ENCODE measurements at places on chromosomes 1 and 21.

DNA sequence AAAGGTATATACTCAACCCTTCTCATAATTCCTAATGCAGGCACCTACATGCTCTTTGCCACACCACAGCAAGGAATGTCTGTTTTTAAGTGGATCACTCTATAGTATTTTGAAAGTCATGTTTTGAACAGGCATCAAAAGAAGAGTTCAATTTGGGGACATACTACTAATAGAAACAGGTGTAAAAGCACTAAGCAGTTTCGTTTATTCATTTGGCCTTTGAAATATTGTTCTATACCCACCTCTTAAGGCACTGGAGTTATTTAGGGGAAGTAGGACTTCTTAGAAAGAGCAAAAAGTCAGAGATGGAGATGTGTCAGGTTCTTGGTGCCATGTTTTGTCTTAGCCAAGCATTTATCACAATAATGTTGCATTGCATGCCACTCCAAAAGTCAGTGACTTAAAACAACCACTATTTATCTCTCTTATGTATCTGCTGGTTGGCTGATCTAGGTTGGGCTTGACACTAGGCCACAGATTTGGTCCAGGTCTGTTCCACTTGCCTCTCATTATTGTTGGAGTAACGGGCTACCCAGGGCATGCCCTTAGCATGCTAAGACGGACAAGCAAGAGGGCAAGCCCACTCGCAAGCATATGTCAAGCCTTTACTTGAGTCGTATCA is 107.5 kb downstream of the RGL1 start:
- DNase-seq: no peak

GRCh38 chr1:154992721-154993571 is 440 bp upstream of the LENEP start:
- no peak for DNase-seq

DNA sequence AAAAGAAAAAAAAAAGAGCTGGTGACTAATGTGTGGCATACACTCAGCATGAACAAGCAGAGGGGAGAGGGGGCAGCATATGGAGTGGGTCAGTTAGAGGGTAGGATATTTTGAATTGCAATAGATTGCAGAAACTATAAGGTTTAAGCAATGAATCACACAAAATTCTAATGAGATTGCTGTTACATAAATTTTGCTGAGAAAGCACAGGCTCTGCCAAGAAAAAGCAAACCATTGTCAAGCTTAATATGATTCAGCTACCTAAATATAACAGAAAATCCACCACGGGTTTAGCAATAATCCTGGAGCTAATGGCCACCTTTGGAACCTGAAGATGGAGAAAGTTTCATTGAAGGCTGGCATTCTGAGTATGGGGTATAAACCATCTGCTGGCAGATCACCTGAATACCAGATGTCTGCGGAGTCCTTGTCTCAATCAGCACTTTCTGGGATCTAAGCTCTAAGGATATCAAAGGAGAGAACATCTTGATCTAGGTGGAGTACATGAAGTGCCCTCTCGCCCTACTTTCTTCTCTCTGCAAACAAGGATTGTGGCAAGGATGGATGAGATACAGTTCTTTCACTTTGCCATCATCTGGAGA is 30.3 kb upstream of the ANGPTL7 start:
- DNase-seq: no peak

- no peak for DNase-seq
Observed at GRCh38 chr1:200400556-200400955, 9.3 kb downstream of the ZNF281 start.

DNA sequence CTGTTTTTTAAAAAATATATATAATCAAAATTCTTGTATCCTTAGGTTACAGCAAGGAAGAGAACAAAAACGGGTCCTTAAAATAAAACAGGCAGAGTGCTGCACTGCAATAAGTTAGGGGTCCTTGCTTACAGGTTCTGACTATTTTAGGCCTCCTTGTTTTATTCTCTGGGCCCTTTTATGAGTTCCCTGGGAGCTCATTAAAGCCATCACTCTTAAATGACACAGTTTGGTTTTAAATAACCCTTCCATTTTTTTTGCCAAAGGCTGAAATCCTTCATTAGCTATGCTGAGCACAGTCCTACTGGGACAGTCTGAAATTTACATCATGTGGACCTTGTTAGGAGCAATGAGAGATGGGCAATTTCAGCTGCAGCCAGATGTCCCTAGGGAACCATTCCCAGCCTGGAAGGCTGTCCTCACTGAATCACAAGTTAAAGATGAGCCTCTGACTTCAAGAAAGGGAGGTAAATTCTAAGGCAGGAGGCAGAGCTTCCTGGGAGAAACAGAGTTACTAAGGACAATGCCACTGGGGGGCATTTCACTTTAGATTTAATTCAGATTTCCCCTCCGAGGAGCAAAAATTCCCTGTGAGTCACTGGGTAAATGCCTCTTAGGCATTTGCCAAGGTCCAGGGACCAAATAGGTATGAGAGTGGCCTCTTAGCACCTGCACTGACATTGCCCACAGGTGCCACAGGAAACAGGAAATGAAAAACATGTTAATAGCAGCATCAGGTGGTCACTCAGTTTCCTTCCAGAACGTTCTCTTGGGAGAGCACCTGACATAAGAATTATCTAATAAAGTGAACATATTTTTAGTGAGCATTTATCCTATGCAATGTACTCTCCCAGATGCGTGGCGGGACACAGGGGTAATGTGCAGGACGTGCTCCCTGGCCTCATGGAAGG is 3.8 kb upstream of the MUL1 start:
- no peak for DNase-seq

GRCh38 chr1:221343607-221344006 is 398.3 kb downstream of the DUSP10 start:
- no peak for DNase-seq

- no peak for DNase-seq
Observed at GRCh38 chr1:18005238-18005637, 102.4 kb upstream of the IGSF21 start.

GRCh38 chr1:81606656-81607055 is 194.1 kb upstream of the ADGRL2 start:
- DNase-seq: no peak

DNA sequence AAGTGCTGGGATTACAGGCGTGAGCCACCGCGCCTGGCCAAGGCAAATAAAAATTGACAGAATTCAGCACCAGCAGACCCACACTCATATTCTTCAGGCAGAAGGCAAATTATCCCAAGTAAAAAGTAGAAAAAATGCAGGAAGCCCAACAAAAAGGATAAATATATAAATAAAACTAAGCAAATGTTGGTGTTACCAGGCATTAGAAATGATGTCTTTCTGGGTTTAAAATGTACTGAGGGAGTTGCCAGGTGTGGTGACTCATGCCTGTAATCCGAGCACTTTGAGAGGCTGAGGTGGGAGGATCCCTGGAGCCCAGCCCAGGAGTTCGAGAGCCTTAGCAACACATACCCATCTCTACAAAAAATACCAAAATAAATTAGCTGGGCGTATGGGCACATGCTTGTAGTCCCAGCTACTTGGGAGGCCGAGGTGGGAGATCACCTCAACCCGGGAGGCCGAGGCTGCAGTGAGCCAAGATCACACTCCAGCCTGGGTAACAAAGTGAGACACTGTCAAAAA is 6.3 kb downstream of the INTS11 start:
- DNase-seq: no peak

- no peak for DNase-seq
Observed at GRCh38 chr1:27598902-27599528, 4.9 kb downstream of the AHDC1 start.

DNA sequence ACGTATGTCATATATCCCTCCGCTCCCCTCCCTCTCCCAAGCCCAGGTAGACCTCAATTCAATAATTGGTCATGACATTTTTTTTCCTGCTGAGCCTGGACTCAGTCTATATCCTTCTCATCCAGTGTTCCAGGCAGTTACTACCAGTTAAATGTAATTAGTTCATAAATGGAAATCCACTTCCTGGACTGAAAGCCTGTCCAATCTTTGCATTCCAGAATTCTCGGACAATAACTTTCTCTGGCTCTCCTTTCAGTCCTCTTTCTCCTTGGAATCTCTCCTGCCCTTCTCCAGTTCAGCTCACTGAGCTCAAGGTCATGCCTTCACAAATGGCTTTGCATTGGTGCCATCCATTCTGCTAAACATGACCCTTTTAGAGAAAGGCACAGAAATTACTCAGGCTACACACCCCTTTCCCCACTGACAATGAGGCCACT is 34.8 kb downstream of the VWA5B1 start:
- no peak for DNase-seq

DNA sequence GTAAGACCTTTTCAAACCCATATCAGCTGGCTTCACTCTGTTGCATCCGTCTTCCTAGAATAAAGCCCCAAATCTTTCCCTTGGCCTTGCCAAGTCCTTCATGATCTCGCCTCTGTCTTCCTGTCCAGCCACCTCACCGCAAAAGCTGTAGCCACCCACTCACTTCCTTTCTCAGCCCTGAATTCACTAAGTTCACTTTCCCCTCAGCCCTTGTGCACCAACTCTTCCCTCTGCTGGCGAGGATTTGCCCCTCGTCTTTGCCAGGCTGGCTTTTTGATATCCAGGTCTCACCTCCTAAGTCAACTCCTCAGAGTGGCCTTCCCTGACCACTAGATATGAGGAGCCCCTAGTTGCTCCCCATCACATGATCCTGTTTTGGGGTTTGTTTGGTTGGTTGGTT is 3.9 kb upstream of the COL16A1 start:
- DNase-seq: no peak

DNA sequence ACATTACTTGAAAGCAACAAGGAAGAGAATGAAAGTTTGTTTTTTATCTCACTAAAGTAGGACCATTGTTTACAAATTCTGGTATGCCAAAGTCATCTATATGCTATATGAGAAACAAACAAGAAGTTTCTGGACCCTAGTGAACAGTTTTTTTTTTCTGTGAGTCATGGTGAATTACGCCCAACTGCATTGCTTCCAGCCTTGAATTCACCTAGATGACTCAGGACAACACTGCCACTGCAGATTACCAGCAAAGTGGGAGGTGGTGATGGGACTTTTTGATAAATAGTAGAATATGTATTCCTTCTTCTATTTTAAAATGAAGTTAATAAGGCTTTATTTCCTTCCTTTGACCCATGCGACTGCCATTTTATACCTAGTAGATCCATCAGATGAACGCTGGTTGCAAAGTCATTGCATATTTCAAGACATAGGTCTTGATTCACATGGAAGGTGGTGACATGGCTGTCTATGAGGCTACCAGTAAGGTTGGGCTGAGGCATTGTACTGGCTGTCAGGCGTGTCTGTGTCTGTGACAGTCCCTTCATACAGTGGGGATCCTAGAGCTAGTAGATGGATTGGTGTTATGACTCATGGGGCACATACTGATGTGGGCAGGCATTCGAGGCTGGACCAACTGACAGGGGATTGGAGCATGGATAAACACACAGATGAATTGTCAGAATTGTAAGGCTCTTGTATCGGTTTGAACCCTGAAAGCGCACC is 49.1 kb upstream of the APOBEC4 start:
- DNase-seq: no peak

DNA sequence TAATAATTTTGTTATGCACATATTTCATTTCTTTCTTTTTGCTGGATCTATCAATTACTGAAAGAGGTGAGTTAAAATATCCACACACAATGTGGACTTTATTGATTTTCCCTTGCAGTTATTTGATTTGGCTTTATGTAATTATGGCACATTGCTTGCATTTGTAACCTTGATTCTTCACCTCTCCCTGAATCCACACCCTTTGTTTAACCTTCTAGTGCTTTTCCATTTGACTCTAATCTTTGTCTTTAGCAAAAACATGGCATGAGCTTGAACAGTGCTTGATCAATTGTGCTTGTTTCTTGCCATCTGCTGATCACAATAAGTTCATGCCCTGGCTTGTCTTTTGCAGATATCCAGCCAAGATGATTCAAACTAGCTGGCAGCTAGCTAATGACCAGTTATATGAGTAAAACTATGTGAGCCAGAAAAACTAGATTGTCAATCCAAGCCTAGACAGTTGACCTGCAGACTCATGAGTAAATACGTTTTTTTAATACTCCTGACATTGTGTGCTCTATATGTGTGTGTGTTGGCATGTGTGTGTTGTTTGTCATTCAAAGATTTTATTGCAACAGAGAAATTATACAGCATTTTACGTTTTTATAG is 899.2 kb downstream of the NCAM2 start:
- DNase-seq: no peak

DNA sequence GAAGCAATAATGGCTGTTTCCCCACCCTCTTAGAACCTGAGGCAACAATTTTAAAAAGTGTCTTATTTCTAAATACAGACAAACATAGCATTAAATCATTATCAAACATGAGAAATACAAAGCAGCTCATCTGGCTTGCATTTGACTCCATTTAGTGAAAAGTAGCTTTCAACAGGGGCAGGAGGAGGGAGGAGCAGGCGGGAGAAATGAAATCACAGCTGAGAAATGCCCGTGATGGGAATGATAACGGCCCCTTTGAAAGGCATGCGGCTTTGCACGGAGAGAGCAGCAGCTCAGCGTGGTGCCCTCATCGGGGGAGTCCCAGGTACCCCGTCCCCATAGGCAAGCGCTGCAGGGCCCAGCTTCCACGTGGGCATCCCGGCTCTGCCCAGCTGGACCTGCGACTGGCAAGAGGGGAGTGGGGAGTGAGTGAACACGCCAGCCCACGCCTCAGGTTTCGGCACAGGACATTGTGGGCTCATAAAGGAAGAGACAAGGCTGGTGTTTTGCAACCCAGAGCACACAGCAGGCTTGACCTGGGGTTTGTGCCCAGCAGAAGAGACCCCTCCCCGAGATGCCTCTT is 134.6 kb downstream of the NPHP4 start:
- DNase-seq: no peak

DNA sequence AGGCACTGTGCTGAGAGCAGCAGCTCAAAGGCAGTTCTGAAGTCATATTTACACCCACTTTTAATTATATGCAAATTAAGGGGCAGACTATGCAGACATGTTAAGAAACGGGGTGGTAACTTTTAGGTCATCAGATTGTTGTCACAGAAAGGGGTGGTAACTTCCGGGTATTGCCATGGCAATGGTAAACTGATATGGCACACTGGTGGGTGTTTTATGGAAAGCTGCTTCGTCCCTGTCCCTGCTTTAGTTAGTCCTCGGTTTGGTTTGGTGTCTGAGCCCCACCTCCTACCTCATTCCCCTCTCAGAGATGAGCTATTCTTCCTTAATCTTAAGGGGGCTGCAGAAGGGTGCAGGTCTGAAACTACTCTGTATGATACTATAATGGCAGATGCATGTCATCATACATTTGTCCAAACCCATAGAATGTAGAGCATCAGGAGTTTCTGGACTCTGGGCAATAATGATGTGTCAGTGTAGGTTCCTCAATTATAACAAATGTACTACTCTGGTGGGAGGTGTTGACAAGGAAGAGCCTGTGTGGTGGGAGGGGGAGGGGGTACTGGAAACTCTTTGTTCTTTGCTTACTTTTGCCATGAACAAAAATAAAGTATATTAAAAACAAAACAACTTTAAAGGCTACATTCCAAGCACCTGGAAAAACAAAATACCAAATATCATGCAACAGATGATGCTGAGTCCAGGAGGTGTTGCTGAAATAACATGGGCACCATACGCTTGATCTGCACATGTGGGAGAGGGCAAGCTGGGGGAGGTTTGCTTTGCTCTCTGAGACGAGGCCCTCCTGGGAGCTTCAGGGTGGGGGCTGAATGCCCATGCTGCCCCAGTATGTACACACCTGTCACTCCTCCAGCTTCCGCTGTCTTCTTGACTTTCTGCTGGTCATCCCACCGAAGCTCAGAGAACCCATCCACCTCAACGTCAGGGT is 6.3 kb downstream of the PARP1 start:
- DNase-seq: no peak

Measured in effector memory CD4-positive, alpha-beta T cell (primary cell).